ENCODE measurements at places on chromosomes 3 and 15.

DNA sequence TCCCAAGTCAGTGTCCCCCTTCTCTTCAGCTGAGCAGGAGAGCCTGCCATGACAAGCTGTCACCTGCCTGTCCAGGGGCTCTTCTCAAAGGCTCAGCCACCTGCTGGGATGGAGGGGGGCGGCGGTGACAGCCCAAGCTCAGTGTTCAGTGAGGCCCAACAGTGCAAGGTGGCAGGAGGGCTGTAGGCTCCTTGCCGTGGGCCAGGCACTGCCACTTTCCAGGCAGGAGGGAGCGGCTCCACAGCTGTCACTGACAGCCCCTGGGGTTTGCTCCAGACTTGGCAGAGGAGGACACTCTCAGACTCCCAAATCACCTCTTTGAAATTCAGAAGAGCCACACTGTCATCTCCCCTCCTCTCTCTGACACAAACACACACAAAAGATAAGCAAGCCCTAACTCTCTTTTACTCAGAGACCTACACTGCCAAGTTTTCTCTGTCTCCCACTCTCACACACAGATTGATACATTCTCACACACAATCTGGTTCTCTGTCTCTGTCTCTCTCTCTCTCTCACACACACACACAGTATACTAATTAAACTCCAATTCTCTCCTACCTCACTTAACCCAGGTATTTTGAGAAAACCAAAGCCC, 443.3 kb downstream of the EPHB1 start:
- DNase-seq = no peak

DNA sequence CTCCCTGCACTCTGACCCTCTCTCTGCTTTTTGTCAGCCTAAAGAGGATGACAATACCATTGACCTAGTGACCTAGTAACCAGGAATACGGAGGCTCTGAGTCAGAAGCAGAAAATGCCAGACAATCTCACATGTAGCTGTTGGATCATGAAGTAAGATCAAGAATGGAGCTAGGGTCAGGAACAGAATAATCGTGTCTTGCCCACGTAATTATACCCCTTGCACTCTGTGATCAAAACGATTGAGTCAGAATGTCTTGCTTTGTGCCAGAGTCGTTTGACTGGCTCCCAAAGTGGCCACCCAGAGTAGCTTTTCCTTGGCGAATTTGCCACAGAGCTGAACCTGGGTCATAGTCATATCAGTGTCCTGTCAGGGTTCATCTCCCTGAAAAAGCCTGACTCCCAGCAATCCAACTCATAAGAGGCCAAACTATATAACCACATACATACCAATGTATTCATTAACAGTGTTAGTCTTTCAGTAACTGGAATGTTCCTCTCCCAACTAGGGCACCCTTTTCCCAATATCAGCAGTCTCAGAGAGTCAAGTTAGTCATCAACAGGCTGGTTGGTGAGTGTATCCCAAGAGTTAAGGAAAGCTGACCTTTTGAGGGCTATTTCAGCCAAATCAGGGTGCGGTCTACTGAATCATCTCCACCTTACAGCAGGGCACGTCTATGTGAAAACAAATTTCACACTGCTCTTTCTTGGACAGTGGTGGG, 5.0 kb upstream of the CDV3 start:
- no peak for DNase-seq

GRCh38 chr3:186996356-186996755, 66.0 kb downstream of the ST6GAL1 start:
- no peak for DNase-seq

DNA sequence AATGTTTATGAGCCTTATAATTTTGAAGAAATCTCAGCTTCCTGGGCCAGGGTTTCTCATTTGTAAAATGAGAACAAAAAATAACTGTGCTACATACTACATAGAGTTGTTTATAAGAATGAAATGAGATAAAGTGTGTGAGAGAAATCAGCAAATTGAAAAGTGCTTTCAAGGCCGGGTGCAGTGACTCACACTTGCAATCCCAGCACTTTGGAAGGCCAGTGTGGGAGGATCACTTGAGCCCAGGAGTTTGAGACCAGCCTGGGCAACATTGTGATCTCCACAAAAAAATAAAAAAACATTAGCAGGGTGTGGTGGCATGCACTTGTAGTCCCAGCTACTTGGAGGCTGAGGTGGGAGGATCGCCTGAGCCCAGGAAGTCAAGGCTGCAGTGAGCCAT, 22.4 kb downstream of the FOXB1 start:
- DNase-seq = no peak

DNA sequence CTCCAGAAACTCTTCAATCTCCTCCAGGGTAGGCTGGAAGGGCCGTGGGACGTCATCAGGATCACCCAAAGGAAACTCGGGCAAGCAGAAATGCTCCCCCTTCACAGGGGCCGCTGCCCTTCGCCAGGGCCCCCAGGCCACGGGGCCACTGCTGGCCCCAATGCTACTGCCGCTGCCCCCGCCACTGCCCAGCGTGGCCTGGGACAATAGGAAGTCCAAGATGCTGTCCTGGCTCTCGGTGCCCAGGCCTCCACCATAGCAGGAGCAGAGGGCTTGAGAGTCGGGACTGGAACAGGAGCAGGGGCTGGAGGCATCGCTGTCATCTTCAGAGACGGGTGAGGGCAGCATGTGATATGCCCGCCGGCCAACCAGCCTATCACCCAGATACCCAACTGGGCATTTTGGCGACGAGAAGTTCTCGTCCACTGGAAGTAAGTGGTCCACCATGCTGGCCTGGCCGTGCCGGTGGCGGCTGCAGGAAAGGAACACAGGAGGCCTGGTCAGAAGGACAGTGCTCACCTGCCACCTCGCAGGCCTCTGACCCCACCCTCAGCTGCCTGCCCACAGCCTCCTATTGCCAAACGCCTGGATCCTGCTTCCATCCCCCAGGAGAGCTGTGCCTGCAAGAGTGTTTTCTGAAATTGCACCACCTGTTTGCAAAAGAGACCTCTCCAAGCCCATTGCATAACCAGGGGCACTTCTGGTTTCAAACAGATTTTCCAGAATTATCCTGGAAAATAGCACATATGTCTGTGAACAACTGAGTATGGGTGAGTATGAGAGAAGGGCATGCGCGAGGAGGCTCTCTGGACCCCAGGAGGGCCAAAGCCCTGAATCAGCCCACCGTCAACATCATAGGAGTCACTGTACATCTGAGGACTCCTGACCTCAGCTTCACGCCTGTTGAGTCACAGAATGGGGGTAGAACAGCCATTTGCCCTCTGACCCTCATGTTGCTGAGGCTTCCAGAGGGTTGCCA, 4.4 kb downstream of the KLF15 start:
- no peak for DNase-seq

DNA sequence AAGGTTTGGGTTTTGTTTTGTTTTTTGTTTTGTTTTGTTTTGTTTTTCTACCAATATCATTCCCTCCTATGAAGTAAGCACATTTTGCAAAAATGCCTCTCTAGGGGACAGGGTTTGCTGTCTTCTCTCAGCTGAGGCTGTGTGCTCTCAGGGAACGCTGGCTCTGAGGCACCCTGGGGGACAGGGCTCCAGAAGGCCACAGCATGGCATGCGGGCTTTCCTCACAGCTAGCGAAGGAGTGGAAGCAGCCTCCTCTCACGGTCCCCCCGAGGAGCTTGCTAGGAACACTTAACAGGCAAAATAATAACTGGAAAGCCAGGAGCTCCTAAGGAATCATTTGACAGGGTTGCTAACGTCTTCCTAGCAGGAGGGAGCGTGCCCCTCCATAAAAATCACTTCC, 227.7 kb upstream of the ST8SIA2 start:
- DNase-seq = no peak

DNA sequence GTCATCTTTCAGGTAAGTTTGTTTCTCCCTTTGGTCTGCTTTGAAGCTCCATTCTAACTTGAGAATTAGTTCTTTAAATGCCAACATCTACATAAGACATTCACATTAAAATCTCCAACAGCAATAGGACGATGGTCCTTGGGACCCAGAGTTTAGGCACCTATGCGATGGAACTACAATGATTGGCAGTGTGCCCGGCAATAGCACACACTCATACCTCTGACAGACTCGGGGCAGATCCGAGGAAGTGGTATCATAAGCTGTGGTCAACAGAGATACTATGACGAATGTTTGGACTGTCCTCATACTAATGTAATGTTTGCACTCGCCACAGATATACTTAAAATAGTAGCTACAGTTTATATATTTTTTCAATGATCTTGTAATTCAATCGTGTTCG, 34.2 kb upstream of the NR2F2 start:
- no peak for DNase-seq

- no peak for DNase-seq
These were observed at the start of gene CMTM8 for GRCh38 chr3:32238453-32239306. Gene CMTM8 (plus strand): TSS chr3:32238680. CDS start chr3:32238973, 293 bp downstream.

- DNase-seq = no peak
These were observed 800 bp downstream of the DAG1 start for GRCh38 chr3:49470714-49471420.

GRCh38 chr3:107216711-107217110, 160.5 kb upstream of the CCDC54 start:
- DNase-seq = no peak

DNA sequence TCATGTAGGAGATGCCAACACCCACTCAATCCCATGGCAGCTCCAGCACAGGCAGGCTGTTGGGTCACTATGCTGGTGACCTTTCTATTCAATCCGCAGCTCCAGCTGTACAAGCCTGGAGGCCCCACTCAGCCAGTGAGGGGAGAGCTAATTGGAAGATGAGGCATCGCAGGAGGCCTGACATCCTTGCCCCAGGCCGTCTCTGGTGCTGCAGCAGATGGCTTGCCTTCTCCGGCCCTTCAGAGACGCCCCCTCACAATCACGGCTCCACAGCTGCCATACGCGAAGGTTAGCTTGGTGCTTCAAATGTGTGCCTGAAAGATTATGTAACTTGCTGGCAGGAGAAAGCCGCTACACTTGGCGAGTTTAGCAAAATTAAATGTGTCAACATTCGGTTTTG, 104.2 kb upstream of the CLSTN2 start:
- no peak for DNase-seq

- no peak for DNase-seq
These were observed 48.2 kb downstream of the COL6A6 start for GRCh38 chr3:130565224-130565623.

- DNase-seq = no peak
These were observed 1.4 kb downstream of the PAQR5 start for GRCh38 chr15:69299943-69300588.

DNA sequence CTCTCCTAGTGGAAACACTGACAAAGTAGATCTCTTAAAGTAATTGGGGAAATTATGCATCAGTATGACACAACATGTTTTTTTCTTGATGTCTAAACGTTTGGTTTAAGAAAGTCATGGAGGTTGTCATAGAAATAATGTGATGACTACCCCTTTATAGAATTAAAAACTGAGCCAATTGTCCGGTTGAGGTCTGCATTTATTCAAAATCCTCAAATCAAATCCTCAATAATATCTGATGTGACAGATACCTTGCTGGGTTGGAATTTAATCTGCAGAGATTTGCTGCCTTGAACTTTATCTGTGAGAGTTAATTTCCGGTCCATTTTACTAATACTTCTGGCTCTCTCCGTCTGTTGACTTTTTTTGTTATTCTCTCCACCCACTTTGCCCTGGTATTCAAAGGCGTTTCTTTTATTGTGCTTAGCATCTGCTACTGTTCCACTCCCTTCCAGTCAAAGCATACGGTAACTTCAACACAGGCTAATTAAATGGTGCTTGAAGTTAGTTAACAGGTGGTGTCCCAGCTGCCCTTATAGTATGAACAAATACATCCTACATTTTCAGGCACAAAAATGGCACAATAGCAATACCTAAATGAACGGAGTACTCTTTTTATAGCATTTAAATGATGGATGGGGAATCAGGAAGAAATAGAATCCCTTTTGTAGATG, 628.3 kb downstream of the ROBO1 start:
- no peak for DNase-seq

GRCh38 chr3:9800529-9800928, 7.6 kb downstream of the ARPC4 start:
- DNase-seq = no peak

GRCh38 chr15:40957581-40958051, 4.3 kb downstream of the CHAC1 start:
- DNase-seq = no peak

- DNase-seq = no peak
These were observed 112.9 kb upstream of the ARHGEF3 start for GRCh38 chr3:56914646-56915045.

GRCh38 chr3:37995652-37996641, 5.4 kb downstream of the VILL start:
- no peak for DNase-seq

DNA sequence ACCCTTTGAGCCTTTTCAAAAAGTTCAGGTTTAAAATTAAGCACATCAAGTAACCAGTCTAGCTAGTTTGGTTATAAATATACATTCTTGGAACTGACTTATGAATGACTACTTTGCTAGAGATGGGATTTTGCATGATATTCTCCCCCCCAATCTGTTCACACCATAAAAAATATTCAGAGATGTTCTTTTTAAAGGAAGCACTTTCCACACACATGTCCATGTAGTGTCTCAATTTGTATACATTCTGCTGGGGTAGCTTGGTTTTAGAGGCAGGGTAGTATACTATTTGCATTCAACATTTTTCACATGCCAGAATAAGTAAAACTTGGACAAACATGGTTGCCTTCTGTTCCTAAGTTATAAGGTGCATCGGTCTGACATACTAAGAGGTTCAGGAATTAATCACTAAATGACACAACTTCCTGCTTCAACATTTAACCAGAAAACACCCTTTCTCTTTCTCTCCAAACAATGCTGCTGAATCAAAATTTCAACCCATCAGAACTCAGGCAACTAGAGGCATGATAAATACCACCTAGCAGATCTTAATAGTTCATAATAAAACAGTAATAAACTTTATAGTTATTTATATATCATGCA, 57.0 kb downstream of the SUMF1 start:
- no peak for DNase-seq

DNA sequence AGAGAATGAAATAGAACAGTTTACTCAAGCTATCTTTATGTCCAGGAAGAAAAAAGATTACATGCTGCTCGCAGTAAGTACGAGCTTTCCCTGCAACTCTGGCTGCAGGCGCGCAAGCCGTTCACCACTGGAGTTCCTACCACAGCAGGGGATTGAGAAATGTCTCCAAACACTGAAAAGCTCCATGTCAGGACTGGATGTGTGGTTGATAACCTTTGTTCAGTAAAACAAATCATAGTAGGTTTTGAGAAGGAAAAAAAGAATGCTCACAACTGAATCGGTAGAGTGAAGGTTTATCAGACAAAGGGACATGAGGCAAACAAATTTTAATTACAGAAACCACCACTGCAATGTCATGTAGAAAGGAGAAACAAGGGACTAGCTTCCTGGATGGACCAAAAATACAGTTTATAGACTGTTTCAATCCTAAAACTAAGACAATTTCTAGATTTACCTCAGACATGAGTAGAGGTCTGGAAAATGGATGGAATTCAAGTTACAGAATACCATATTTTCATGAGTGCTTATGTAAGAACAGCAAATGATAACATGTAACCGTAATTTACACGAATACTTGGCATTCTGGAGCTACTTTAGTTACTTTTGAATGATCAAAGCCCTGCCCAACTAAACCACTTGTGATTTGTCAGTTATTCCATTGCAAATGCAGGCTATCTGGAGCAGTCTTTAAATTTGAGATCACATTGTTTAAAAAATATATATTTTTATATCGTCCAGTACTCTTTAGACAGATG, 471.1 kb downstream of the SHQ1 start:
- DNase-seq = no peak

Measured in esophagus squamous epithelium (tissue), 5 donors.